ENCODE measurements at places on chromosomes 2 and 18.

GRCh38 chr2:39688181-39688580, 22.5 kb downstream of the TMEM178A start:
- DNase-seq = peak; percentile 4

DNA sequence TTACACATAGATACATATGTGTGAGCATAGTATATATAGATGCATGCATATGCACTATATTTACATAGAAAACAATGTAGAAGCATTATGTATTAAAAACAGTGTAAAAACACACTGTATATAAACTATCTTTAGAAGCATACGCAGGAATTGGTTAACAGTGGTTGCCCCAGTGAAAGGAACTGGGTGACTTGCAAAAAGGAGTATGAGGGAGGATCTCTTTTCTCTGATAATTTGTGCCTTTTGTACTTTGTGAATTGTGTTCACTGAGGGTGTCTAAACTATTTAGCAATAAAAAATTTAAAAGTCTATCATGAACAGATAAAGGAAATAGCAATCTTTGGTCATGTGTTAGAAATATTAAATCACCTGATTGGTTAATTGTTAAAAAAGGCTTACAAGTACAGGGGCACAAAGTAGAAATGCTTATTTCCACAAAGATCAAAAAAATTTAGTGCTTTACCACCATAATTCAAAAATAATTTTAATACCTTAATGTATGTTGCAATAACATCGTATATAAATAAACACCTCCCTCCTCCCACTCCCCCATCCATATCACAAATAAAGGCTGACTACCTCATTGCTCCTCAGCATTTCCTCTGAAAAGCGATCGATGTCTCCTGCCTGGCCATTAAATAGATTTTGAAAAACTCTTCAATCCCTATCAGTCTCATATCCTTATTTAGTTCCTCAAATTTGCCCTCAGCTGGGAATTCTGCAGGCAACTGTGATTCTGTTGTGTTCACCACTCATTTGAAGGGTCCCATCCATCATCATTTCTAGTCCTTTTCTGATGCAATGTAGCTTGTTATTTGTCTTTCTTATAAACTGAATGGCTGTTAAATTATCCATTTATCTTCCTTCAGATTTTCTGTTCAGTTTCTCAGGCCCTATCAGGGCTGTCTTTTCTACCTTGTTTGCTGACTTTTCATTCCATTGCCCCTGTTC, 257.3 kb downstream of the AGPS start:
- no peak for DNase-seq

GRCh38 chr2:197513915-197514314, 2.0 kb upstream of the MOB4 start:
- no peak for DNase-seq

GRCh38 chr2:241858206-241859016, at the start of gene PDCD1:
PDCD1 (minus strand) TSS chr2:241858894; CDS start chr2:241858838, 56 bp downstream.
- no peak for DNase-seq

GRCh38 chr18:76903386-76903785, 81.0 kb downstream of the ZNF236 start:
- no peak for DNase-seq

DNA sequence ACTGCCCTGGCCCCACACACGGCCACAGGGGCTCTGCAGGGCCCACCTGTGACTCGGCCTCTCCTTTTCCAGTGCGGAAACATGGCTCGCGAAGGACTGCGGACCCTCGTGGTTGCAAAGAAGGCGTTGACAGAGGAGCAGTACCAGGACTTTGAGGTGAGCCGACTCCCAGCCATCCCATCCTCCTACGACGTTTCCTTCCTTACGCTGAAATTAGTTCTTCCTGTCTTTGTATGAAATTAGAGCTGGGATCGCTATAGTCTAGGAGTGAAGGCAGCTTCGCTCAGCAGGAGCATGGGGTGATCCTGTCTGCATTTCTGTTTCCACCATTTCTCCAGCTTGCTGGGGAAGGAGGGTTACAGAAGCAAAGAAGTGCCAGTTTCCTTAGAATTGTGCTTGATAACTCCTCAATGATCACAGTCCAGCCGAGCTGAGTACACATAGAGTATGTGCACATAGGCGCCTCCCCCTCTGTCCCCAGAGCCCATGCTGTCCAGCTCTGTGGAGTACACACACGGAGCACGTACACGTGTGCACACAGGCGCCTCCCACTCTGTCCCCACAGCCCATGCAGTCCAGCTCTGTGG, 59.1 kb upstream of the NFATC1 start:
- no peak for DNase-seq

GRCh38 chr2:54960164-54960563, 90.1 kb downstream of the RTN4 start:
- no peak for DNase-seq

- no peak for DNase-seq
These were observed 122.9 kb downstream of the LCLAT1 start for GRCh38 chr2:30569946-30570345.

GRCh38 chr18:77001041-77001440, 131.5 kb downstream of the MBP start:
- DNase-seq = no peak

DNA sequence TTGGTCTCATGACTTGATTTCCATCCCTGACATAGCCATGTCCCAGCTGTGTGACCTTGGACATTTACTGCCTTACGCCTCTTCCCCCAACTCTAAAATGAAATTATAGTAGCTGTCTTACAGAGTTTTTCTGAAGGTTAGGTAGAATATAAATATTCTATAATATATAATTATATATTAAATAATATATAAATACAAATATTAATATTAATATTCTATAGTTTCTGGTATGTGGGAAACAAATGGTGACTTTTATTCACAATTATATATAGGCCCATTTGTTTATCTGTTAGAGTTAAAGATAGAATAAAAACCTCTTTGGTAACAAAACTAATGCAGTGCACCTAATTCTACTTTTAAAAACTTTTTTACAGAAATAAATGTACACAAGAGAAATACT, 1.7 kb downstream of the RBBP8 start:
- no peak for DNase-seq

DNA sequence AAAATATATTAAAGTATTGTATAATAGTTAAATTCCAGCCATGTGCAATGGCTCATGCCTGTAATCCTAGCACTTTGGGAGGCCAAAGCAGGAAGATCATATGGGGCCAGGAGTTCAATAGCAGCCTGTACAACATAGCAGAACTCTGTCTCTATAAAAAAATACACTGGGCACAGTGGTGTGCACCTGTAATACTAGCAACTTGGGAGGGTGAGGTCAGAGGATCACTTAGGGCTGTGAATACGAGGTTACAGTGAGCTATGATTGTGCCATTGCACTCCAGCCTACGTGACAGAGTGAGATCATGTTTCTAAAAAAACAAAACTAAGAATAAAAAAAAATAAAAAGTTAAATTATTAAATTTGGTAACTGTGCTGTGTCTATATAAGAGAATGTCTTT, 36.1 kb downstream of the ZRANB3 start:
- DNase-seq = no peak

DNA sequence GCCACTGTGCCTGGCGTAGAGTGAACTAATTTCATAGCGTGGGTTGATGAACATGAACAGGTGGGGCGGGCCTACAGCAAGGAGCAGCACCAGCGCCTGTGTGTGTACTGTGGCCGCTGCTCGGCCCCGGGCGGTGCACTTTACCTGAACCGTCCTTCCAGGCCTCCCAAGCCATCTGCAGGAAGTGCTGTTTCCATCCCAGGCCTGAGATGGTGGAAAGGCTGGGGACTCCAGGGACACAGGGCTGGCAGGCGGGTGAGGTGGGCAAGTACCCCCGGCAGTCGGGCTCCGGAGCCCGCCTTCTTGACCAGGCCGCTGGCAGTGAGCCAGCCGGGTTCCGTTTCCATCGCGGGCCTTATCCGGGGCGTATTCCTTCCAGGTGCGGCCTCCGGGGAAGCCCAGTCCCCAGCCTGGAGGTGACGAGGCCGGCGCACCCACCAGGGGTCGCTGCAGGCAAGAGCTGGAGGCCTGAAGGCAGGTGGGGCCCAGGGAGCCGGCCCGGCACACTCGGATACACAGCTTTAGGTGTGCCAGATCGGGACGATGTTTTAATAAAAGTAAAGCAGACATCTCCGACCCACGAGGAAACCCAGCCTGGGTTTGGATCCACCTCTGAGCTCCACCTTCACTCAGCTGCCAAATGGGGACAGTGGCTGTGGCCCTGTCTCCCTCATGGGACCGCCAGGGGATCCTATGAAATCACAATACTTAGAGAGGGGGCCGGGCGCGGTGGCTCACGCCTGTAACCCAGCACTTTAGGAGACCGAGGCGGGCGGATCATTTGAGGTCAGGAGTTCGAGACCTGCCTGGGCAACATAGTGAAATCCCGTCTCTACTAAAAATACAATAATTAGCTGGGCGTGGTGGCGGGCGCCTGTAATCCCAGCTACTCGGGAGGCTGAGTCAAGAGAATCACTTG, 22.7 kb upstream of the PDIA6 start:
- peak; percentile 46 for DNase-seq

GRCh38 chr18:634551-635045, 22.9 kb upstream of the TYMS start:
- no peak for DNase-seq

GRCh38 chr2:193350509-193350908, 1155.8 kb upstream of the TMEFF2 start:
- DNase-seq = no peak

GRCh38 chr2:54560146-54560881, 104.2 kb downstream of the SPTBN1 start:
- DNase-seq = no peak

Data from CMK (cell line).